ENCODE measurements at places on chromosomes 1 and 21.

GRCh38 chr21:45139473-45139872 is 65.1 kb downstream of the ADARB1 start:
- no peak for DNase-seq

DNA sequence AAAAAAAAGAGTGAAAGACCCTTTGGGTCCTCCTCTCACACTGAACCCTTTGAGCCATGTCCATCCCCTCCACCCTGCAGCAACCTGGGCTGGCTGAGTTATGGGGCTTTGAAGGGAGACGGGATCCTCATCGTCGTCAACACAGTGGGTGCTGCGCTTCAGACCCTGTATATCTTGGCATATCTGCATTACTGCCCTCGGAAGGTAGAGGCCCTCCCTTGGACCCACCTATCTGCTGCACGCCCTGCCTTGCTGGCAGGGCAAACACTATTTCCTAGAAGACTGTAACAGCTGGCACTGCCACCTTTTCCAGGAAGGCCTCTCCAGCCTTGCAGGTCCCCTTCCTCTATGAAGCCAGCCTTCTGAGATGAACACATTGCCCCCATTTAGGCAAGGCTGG is 1.1 kb downstream of the SLC50A1 start:
- DNase-seq = no peak

- DNase-seq = no peak
Observed at GRCh38 chr1:225811622-225812487, 1.9 kb downstream of the EPHX1 start.

DNA sequence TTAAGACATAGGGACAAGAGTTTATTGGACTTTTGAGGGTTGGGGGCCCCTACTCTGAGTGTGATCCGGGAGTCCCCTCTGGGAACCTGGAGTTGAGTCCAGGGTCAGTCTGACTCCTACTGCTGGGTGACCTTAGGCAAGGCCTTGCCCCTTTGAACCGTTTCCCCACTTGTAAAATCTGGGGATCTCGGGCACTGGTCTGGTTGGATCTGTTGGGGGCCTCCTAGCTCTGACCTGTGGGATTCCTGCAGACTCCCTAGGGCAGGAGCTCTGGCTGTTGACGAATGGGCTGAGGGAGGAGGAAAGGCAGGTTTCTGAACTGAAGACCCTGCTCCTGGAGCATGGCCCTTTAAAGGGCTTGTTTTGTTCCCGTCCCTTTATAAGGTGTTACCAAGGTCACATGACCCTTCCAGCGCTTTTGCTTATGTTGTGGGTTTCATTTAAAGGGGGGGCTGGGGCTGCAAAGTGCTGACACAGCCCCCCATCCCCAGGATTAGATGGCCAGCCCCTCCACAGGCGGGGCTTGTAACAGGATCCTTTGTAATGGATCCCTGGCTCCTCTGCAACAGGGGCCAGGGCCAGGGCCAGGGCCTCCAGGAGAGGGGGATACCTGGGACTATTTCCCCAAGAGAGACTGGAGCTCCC is 50.7 kb downstream of the YARS1 start:
- no peak for DNase-seq

DNA sequence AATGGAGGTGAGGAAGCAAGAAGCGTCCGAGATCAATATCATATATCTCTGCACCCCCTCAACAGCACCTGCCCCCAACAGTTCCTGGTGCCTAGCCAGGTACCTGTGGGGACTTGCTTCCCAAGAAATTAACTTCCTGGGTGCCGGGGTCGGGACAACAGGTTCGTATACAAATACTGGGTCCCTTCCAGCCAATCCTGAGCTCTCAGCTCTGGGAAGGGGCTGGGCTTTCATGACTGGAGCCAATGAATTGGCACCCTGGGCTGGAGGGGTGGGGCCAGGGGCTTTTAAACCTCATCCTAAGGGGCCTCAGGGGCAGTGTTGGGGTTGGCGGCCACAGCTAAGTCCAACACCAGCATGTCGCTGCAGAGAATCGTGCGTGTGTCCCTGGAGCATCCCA is at the start of gene PADI3:
Gene PADI3, plus strand, starts transcription at position 318 of the 400 bp plus-strand sequence. Its CDS starts 40 bp downstream, at position 358.
- DNase-seq = no peak

DNA sequence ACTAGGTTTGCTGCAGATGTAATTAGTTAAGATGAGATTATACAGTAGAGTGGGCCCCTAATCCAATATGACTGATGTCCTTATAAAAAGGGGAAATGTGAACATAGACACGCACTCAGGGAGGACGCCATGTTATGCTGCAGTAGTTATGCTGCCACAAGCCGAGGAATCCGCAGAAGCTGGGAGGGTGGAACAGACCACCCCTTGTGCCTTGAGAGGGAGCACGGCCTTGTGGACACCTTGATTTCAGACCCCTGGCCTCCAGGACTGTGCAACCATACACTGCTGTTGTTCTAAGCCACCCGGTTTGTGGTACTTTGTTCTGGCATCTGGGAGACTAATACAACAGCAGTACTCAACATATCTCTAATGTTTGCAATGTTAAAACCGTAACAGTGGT is 57.9 kb upstream of the HIVEP3 start:
- no peak for DNase-seq

DNA sequence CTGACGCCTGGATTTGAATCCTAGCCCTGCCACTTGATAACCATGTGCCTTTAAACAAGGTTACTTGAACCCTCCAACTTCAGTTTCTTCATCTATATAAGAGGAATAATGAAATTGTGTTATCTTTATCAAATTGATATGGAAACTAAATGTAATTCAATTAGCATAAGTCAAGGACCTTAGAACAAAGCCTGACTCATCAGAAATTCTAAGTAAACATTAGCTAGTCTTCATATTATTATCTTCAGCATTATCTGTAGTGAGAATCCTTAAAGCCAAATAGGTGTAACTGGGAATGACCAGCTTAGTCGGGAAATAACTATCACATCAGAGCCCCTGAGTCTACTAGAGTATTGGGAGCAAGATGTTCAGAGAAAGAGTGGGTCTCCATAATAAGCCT is 6.6 kb downstream of the SELL start:
- no peak for DNase-seq

DNA sequence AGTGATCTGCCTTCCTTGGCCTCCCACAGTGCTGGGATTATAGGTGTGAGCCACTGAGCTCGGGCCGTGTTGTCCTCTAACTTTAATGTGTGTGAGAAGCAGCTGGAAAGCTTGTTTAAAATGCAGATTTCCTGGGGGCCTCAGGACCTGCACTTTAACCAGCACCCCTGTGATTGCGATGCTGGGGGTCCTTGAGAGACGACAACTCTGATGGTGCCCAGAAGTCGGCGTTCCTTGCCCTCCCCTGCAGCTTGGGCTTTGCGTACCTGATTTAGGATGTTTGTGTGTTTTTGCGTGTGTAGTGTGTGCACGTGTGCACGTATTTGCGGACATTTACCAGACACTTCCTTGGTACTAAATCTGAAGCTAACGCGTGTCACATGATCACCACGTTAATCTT is 10.9 kb downstream of the IFNGR2 start:
- no peak for DNase-seq

DNA sequence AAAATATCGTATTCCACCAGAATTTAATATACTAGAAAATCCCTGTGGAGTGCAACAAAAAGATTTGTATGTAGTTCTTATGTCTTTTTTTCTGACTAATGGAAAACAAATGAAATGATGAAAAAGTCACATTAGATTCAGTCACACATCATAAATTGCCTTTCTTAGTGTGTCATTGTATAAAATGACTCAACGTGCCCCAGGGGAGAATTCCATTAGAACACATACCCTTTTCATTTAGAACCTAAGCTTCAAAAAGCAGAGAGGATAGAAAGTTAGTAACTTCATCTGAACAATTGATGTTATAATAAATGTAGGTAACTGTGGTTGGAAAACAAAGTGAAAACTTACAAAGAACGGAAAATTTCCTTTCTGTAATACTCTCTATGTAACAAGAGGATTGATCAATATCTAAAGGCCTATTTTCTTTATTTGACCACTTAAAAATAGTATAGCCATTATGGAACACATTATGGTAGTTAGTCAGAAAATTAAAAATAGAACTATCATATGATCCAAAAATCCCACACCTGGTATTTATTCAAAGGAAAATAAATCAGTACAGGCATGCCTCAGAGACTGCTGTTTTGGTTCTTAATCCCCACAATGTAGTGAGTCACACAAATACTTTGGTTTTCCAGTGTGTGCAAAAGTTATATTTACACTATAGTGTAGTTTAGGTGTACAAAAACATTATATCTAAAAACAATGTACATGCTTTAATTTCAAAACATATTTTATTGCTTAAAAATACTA is 1016.1 kb downstream of the KCNT2 start:
- no peak for DNase-seq

DNA sequence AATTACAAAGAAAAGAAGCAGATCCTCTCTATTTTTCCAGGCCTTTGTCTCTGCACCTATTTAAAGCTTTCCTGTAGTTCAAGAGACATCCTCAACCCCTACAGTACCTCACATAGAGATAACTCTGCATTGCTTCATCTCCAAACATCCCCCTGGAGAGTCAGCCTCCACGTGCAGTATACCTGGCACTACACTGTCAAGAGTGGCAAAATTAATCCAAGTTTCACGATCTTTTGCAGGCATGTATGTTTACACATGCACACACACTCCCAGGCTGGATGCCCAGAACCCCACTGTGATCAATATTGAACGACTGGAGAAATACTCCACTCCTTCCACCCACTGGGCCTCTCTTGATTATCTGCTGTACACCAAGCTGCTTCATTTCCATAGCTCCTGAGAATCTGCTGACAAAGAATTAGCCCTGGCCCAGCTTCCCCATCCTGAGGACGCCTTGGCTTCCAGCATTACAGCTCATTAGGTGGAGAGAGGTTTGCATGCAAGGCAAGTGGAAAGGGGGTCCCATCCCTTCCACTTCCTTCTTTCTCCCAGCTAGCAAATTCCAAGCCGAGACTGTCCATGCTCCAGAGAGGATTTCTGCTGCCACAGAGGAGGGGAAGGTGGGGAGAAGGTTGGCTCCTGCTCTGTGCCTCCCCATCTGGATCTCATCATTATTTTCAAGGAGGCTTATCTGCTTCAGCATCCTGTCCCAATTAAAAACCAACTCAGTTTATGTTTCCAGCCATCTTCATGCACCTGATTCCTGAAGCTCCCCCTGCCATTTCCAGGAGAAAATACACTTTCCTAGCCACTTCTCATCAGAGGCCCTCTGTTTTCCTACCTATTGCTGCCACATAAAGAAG is 66.5 kb upstream of the GOLT1A start:
- DNase-seq = no peak
